NCI-H226 (cell line): ENCODE measurements at places on chromosomes 6 and 20.

- no peak for DNase-seq
Observed at GRCh38 chr20:12358006-12358654, 440.4 kb downstream of the BTBD3 start.

GRCh38 chr6:4210629-4211419, 75.4 kb upstream of the ECI2 start:
- peak; percentile 48 for DNase-seq

- DNase-seq, result no peak
Observed at GRCh38 chr6:161076181-161076677, 84.7 kb downstream of the MAP3K4 start.

DNA sequence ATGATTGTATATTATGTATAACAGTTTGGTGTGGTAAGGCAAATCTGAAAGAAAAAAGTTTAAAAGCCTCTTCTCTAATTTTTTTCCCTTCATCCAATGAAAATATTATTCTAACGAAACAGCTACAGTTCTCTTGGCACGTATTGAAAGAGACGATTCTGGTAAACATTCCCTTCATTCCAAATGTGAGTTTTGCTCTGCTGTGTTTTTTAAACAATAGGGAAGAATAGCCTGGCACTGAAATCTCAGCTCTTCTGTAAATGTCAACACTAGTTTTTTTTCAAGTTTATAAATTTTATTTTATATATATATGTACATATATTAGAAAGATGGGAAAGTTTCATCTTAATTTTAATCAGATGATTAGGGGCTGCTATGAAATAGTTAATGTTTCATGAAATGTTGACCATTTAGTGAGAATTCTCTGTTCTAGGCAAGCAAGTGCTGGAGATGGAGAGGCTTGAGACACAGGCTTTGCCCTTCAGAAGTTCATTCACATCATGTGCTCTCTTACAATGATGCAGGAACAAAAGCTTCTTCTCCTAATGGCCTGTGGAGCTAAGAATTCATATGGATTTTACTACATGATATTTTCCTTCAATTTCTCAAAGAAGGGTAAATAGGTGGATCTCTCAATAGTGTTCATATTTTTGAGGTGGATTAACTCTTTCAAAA, 4.1 kb downstream of the PAQR8 start:
- no peak for DNase-seq

DNA sequence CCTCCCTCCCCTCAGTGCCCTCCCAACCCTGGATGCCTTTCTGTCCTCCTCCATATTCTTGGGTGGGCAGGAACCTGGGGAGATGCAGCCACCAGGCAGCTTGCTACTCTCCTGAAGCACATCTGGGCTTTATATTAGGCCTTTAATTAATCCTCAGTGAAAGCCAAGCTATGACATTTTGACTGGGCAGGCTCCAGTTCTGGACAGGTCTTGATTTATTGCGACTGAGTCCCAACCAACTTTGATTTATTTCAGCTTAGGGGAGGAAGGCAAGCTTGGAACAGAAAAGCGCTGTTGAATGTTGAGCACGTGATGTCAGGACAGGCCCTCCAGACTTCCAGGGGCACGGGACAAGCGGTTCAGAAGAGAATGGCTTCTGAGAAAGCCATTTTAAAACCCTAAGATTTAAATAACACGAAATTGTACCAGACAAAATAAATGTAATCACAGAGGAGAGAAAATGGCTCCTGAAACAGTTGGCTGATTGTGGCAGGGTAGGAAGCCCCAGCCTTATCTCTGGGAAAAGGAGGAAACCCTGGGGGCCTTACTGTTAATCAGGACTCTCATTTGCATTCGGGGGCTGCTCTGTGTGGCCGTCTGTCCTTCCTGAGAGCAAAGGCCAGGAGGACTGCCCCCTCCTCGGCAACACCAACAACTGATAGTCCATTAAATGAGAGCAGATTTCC, 294.2 kb downstream of the FOXC1 start:
- no peak for DNase-seq

GRCh38 chr6:38639498-38640215, at the start of gene BTBD9:
BTBD9 (minus strand) TSS chr6:38639929.
- DNase-seq, result peak; percentile 76

DNA sequence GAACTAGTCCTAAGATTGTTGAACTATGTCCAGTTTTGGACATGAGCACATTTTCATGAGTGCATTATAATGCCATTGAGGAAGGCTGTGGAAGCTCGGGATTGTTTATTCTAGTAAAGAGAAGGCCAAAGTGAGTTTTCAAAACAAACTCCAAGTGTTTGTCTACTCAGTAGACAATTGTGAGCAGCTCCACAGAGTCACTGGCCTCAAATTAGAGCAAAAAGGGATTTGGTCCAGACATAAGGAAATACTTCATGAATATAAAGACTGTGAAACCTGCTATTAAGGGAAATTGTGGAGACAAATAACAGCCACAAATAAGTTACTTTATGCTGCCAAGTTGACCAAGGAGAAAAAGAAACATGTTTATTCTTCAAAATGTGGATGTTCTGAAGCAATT, 42.6 kb upstream of the PREP start:
- DNase-seq, result no peak

- no peak for DNase-seq
Observed at GRCh38 chr20:52536841-52537400, 345.3 kb upstream of the ZFP64 start.

DNA sequence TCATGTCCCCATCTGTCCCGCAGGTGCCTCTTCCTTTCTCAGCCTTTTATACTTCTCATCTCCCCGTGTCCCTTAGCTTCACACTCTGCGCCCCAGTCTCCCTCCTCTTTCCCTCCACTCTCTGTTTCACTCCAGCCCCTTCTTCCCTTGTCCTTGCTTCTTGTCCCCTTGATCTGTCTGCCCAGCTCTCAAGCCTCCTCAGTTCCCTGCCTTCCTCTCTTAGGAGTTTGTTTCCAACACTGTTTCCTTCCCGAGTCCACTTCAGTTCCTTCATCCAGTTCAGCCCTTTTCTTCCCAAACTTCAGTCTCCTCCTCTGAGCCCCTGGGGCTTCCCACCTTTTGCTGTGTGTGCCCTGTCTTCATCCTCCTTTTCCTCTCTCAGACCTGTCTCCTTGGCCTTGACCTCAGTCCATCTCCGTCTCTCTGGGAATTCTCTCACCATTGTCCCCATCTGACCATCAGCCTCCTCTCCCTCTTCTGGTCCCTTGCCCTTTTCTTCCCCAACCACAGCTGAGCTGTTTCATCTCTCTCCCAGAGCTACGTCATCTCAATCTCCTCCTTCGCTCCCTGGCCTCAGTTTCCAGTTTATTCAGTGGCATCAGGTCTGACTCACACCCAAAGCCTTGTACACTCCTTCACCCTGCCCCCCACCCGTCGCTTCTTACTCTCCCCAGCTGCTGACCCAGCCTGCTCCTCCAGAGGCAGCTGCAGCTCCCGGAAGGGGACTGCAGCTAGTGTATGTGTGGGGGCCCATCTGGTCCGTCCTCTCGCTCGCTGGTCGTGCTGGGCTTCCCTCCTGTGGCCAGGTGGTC, 2.7 kb upstream of the DDR1 start:
- DNase-seq, result no peak

- no peak for DNase-seq
Observed at GRCh38 chr6:89985751-89986493, 91.7 kb downstream of the GJA10 start.

- peak; percentile 7 for DNase-seq
Observed at GRCh38 chr6:64155063-64155462, 519.5 kb downstream of the PHF3 start.

GRCh38 chr6:45148711-45149341, 179.3 kb upstream of the RUNX2 start:
- no peak for DNase-seq

- DNase-seq, result no peak
Observed at GRCh38 chr6:157198425-157199279, 124.7 kb downstream of the TMEM242 start.

- DNase-seq, result no peak
Observed at GRCh38 chr20:53177687-53178086, 205.5 kb downstream of the TSHZ2 start.

DNA sequence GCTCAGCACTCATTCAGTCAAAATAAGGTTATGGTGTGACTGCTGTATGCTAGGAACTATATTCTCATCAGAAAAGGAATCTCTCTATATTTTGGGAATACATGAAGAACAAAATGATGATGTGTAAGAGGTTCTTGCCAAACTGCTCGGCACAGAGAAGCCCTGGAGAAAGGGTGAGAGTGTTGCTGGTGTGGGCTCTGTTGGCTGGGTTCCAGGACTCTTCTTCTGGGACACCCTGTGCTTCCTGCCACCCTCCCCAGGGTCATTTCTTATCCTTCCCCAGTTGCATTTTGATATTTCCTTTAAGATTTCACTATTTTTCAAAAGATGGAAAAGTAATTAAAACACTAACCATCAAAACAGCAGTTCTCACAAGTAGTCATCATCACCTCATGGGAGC, 28.8 kb downstream of the CST1 start:
- no peak for DNase-seq

DNA sequence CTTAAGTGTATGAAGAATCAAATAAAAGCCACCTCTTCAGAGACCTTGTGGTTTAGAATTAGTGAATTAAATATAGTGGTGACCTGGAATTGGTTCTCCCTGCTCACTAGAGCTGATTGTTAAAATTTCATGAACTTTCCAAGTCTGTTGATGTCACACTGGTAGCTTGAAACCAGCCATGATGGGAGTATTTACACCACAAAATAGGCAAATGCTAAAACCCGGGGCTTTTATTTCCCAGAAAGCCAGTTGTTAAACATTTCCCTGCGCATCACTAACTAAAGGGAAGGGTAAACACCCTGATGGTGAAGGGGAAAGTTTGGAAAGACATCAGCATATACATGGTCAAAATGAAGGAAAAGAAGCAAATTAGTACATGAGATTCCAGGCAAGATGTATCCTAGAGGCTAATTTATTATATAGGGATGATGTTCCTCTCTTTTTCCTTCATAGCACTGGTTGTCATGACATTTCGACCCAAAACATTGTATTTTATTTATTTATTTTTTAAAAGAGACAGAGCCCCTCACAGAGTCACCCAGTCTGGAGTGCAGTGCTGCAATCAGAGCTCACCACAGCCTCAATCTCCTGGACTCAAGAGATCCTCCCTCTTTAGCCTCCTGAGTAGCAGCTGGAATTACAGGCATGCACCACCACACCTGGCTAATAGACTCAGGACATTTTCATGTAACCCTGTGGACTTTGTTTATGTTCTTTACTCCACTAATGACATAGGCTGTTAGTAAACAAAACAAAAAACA, 123.2 kb downstream of the RIN2 start:
- no peak for DNase-seq

DNA sequence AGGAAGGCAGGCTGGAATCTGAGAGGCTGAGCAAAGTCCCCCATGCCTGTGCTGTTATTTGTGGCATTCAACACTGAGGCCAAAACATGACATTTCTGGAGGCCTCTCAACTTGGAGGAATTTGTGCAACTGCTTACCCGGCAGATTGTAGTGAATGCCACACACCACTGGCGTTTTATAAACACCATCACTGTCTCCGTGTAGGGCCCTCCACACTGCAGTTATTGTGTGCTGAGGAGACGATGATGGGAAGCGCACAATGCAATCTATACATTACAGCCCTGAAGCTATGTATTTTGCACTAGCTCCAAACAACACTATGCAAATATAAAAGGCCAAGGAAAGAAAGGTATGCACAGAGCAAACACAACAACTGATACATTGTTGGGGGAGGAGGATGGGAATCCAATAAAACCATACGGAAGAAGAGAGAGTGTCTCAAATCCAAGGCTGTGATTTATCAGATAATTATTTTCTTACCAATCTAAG, 106.5 kb downstream of the SMLR1 start:
- no peak for DNase-seq

DNA sequence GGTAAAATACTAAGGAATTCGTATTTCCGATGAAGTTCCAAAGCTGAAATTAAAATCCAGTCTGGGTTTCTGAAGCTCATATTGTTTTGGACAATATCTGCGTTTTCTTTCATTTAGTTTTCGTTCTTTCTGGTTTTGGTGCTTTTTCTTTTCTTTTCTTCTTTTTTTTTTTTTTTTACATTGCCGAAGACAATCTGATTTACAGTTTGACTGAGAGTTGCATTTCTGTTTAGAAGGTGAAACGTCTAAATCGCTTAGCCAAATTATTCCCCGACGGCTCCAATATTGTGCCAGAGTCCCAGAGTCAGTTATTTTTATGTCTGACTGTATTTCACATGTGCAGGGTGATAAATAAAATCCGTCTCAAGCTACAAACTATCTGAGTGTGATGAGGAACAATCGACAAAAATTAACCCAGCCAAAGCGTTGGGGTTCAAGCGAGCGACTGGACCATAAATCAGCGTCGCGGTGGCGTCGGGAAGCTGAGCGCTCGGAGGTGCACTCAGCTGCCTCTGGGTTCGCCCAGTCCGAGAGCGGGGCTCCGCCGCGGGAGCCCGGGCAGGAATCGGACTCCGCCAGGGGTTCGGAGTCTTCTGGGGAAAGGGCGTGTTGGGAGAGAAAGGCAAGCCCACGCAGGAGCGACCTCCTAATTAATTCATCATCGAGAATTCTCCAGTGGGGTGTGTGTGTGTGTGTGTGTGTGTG, 8.2 kb upstream of the TBX18 start:
- DNase-seq, result no peak

- DNase-seq, result no peak
Observed at GRCh38 chr20:7617797-7618196, 322.5 kb downstream of the HAO1 start.

GRCh38 chr6:109297406-109298110, 84.7 kb downstream of the CD164 start:
- DNase-seq, result no peak

GRCh38 chr6:2988094-2988425, 11.6 kb upstream of the NQO2 start:
- no peak for DNase-seq

- peak; percentile 24 for DNase-seq
Observed at GRCh38 chr6:90100059-90100665, 196.5 kb downstream of the BACH2 start.

DNA sequence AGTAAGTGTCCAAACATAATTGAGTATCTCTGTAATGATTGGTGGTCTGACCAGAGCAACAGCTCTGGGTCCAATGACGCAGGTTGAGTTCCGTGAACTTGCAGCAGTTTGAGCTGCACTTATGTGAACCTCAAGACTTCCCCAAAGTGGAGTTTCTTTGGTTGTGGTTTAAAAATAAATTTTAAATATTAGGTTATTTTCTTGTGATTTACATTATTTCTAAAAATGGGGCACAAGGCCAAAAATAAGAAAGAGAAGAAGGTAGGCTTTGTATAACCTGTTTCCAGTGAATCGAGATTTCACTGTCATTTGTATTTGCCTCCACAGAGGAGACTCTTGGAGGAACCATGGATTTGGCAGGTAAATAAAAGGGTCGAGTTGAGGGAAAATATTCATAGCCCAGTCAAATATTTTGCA, 166.4 kb upstream of the ZNF217 start:
- DNase-seq, result no peak

DNA sequence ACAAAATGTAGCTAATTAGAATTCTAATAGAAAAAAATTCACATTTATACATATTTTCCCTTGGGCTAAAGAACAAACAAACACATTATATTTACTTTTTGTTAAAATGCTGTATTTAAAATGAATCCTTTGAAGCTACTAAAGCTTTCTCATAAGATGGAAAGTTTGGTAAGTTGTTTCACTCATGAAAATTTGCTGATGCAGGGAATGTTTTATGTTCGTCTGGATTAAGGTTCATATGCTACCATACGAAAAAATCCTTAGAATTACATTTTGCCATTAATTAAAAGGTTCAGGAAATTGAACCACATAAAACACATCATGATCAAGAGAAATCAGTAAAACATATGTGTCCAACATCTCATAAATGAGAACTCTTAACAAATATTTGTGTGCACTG, 62.2 kb downstream of the SMLR1 start:
- DNase-seq, result no peak
